Stimulated activated CD8-positive, alpha-beta memory T cell treated with anti-CD3 and anti-CD28 coated beads, Interleukin-4, amount 100 ng/mL, for 4 hours (primary cell): ENCODE measurements at places on chromosomes 7 and 10.

- DNase-seq, result no peak
These were observed 40.5 kb downstream of the AMZ1 start for GRCh38 chr7:2728316-2729030.

DNA sequence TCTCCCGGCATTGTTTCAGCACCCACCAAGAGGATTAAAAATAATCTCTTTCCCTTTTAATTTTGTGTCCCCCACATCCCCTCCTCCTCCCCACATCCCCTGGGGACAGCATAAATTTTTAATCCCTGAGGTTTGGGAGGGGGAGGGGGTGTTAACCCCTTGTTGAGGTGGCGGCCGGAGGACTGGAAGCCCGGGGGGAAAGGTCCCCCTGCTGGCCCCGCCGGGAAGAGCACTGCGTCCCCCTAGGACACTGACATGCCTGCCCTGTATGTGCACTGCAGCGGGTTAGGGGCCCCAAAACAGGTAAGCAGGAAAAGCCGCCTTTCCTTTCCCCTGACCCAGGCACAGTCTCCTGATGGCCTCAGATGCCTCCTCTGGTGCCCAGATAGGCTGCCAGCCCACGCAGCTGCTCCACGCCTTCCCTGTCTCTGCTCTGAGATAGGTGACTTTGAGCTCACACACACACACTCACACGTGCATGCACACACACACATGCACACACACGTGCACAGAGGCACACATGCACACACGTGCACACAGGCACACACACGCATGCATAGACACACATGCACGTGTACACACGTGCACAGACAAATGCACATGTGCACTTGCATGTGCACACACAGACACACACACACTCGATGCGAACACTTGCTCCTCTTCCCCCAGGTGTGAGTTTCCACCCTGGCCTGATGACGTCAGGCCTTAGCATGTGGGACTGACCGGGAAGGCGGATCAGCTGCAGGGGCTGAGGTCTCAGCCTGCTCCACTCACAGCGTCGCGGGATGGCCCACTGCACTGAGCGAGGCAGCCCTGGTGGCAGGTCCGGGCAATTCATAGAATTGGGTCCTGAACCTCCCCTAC is 12.3 kb downstream of the CNPY1 start:
- DNase-seq, result no peak

- no peak for DNase-seq
These were observed 2.6 kb upstream of the ZNF438 start for GRCh38 chr10:31034098-31034909.

DNA sequence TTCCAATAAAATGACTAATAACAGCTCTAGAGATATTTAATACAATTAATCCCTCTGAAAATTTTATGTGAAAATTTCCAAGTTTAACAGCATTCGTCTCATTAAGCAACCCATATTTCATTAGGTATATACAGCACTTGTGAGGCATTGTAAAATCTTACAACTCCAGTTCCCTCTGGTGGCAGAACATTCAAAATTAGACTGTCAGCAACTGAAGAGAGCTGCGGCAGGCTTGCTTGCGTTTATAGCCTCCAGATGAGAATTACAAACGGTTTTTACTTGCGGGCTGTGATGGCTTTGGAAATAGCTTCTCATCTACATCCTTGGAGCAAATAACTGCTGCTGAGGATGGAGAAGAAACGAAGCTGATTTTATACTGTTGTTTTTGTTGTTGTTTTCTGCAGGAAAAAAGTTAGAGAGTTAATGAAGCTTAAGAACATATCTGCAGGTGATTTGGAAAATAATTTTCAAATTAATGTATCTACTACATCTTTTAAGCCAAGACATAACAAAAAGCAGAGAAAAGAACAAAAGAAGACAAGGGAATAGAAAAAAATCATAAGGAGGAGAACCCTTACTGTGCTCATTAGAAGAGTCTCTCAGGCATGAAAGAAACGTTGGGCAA is 171.3 kb downstream of the MAGI2 start:
- DNase-seq, result no peak

- no peak for DNase-seq
These were observed 112.5 kb downstream of the GRID1 start for GRCh38 chr10:86254081-86254480.

DNA sequence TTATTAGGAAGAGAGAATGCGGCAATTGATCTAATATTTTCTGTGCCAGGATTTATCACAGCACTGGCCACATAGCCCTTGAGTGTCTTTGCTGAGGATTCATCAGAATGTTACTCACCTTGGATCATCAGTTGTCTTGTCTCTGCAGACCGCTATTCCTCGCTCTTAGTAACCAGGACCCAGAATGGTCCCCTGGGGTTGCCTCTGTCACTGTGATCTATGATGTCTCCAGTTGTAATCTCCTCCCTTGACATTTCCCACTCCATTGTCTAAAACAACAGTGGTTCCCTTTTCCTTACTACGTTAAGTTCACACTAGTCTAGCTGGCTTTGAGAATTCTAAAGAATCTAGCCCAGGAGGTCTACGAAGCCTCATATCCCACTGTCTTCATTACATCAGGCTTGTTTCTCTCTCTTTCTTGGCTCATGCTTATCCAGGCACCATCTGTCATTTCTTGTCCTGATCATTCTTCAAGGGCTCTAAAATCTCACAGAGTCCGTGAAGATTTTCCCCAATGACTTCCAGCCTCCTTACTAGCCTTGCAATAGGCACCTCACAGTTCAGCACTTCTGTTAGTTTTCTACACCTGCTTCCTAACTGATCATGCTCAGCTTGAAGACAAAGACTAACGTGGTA is 125.8 kb downstream of the CUBN start:
- DNase-seq, result no peak

GRCh38 chr10:94402843-94403379 is 570 bp downstream of the TBC1D12 start:
- DNase-seq, result no peak

- DNase-seq, result no peak
These were observed 79.1 kb upstream of the KCNMA1 start for GRCh38 chr10:77716458-77717317.

GRCh38 chr7:41093141-41093540 is 609.7 kb downstream of the INHBA start:
- DNase-seq, result no peak

- DNase-seq, result no peak
These were observed 2.4 kb downstream of the ZNF3 start for GRCh38 chr7:100079024-100079560.

GRCh38 chr7:137695942-137696341 is 150.8 kb downstream of the DGKI start:
- no peak for DNase-seq

GRCh38 chr10:109966961-109967738 is 40.6 kb upstream of the ADD3 start:
- DNase-seq, result no peak
